Activated T-cell treated with anti-CD3 and anti-CD28 coated beads, Interleukin-2, amount 50 U/mL, for 72 hours (primary cell): ENCODE measurements at places on chromosomes 11 and 22.

DNA sequence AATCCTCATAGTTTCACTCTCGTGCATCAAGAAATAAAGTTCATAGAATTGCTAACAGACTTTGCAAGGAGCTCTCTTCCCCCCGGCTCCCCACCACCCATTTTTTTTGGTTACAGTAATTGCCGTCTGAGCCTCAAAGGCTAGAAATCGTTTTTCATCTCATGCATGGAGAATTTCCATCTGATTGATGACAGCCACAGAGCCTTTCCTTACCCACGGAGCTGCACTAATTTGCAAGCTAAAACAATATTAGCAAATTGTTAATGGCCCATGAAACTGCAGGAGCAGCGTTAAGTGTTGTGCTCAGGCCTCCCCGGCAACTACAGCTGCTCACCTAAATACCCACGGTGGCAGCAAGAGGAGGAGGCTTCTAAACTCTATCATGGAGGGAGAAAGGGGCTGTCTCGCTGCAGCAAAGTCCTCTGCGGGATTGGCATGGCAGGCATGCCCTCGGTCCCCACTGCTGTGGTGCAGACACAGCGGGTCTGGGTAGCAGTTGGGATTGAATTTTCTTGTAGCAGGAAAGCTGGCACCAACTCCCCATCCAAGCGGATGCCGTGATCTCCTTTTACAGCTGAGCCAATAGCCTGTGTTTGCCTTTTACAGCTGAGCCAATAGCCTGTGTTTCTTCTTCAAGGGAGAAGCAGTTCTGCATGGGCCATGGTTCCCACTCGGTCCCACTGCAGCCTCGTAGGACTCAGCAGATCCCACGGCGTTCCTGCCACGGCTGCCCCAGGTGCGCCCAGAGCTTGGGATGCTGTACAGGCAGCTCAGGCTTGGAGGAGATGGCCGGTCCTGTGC lies 412.3 kb downstream of the BRD1 start:
- H3K4me1 ChIP-seq, result no peaks in the 10 kb centered on the region
- no peak overlapping the region for H3K4me3 ChIP-seq
- H3K27ac ChIP-seq, result no peak overlapping the region
- H3K36me3 ChIP-seq, result no peaks in the 10 kb centered on the region

DNA sequence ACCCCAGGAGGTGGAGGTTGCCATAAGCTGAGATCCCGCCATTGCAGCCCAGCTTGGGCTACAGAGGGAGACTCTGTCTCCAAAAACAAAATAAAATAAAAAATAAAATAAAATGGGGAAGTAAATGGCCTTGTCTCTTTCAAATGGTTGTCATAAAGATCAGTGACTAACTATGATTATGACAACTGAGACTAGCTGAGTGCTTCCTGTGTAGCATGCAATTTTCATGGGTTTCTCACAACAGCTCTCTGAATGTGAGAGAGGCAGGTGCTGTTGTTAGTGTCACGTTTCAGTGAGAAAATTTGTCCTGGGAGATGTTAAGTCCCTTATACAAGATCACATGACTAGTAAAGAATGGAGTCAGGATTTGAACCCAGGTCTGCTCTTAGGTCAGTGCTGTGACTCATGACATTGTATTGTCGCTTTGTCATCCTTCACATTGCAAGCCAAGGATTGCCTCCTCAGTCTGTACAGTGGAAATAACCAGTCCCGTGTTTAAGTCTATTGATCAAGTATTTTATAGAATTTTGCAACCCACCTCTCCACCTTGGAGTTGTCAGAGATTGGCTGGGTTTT lies 163.3 kb upstream of the CCDC90B start:
- H3K36me3 ChIP-seq, result no peaks in the 10 kb centered on the region
- H3K27me3 ChIP-seq, result peaks cover 8% of the 10 kb centered on the region
- no peak overlapping the region for H3K4me3 ChIP-seq
- no peaks in the 10 kb centered on the region for H3K4me1 ChIP-seq
- DNase-seq, result no peak

GRCh38 chr11:64359712-64360445 lies 917 bp downstream of the RPS6KA4 start:
- H3K4me1 ChIP-seq, result peaks cover 52% of the 10 kb centered on the region
- H3K4me3 ChIP-seq, result peak overlapping the region; percentile 92
- no peaks in the 10 kb centered on the region for H3K27me3 ChIP-seq
- peak overlapping the region; percentile 79 for H3K27ac ChIP-seq
- H3K36me3 ChIP-seq, result peaks cover 2% of the 10 kb centered on the region

- H3K4me1 ChIP-seq, result no peaks in the 10 kb centered on the region
- H3K36me3 ChIP-seq, result no peaks in the 10 kb centered on the region
- H3K27me3 ChIP-seq, result no peaks in the 10 kb centered on the region
- no peak overlapping the region for H3K4me3 ChIP-seq
- H3K27ac ChIP-seq, result no peak overlapping the region
Observed at GRCh38 chr22:44928136-44928463, 81.7 kb downstream of the PHF21B start.

DNA sequence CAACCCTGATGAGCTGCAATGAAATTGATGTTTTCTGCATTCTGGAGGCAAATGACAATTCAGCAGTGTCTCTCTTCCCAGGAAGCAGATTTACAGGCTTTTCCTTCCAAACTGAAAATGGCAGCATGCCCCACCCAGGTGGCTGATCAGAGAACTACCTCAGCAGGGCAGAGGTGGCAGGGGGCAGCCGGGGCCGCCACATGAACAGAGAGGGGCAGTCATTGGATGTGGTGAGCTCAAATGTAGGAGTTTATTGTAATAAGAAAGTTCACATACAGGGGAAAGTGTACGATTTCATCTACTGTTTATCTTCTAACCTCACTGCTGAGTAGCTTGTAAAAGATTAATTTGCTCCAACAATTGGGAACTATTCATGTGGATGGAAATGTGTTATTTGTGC lies 15.7 kb upstream of the PARVA start:
- peaks cover 3% of the 10 kb centered on the region for H3K36me3 ChIP-seq
- peaks cover 57% of the 10 kb centered on the region for H3K4me1 ChIP-seq
- H3K4me3 ChIP-seq, result no peak overlapping the region
- no peak for DNase-seq

DNA sequence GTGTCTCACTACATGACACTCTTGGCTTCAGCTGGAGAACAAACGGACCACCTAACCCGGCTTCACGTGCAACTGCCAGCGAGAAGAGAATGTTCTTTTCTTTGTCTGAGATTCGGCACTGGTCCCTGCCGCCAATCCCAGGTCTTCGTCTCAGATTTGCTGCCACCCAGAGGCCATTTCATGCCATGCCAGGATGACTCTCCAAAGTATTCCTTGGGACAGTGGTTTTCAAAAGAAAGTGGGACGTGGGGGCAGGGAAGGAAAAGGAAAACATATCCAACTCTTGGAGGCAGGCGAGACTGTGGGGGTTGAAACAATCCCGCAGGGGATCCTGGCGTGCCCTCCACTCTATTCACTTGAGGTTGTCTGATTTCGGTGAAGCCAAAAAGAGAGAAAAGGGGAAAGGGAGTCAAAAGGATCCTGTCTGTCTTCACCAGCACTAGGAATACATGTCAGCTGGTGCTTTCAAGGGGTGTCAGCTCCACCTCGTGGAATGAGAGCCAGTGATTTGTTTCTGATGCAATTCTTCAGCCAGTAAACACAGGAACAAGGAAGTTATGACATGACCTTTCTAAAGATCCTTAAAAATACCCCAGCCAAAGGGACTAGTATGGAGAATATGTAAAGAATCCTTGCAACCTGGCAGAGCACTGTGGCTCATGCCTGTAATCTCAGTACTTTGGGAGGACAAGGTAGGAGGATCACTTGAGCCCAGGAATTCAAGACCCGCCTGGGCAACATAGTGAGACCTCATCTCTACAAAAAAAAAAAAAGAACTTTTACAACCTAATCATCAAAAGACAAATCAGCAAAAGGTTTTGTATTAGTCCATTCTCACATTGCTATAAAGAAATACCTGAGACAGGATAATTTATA lies 41.0 kb upstream of the APLNR start:
- no peak overlapping the region for H3K4me3 ChIP-seq
- H3K27ac ChIP-seq, result no peak overlapping the region
- H3K27me3 ChIP-seq, result peaks cover 46% of the 10 kb centered on the region

GRCh38 chr11:41716862-41717261 lies 257.4 kb upstream of the LRRC4C start:
- H3K27ac ChIP-seq, result no peak overlapping the region
- H3K4me3 ChIP-seq, result no peak overlapping the region
- no peaks in the 10 kb centered on the region for H3K4me1 ChIP-seq
- H3K36me3 ChIP-seq, result no peaks in the 10 kb centered on the region
- DNase-seq, result no peak

DNA sequence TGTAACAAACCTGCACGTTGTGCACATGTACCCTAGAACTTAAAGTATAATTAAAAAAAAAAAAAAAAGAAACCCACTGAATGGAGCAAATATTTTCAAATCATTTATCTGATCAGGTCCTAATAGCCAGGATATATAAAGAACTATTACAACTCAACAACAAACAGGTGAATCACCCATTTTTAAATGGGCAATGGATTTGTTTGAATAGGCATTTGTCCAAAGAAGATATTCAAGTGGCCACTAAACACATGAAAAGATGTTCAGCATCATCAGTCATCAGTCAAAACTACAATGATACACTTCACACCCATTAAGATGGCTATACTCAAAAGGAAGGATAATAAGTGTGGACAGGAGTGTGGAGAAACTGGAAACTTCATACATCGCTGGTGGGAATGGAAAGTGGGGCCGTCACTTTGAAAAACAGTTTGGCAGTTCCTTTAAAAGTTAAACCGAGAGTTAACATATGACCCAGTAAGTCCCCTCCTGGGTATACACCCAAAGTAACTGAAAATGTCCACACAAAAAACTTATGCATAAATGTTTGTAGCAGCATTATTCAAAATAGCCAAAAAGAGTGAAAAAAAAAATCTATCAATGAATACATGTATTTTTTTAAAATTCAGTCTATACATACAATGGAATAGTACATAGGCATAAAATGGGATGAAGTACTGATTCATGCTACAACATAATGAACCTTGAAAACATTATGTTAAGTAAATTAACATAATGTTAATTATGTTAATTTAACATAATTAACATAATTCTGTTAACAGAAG lies 53.1 kb downstream of the ARRB1 start:
- no peaks in the 10 kb centered on the region for H3K27me3 ChIP-seq
- H3K4me3 ChIP-seq, result no peak overlapping the region
- DNase-seq, result no peak
- H3K4me1 ChIP-seq, result peaks cover 4% of the 10 kb centered on the region
